Stimulated activated naive B cell treated with anti-CD40 and anti-IgM and Interleukin-4, amounts not matched to agents 10 μg/mL and 1 μg/mL and 100 μg/mL, for 72 hours (primary cell): ENCODE measurements at places on chromosomes 4 and X.

DNA sequence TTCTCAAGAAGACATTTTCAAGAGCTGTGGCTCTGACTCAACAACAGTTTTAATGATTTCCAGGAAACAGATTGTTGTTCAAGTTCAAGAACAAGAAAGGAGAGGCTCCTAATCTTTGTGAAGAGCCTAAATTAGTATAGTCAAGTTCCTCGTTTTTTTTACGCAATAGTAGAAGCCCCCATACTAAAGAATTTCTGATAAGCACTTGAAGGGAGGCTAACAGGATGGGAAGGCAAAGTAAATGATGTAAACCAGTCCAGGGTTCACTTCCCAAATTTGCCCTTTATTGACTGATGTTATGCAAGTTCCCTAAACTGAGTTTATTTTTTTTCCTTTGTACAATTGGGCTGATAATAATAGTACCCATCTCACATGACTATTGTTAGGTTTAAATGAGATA lies 178.2 kb downstream of the RTL9 start:
- H3K36me3 ChIP-seq = no peaks in the 10 kb centered on the region
- no peak overlapping the region for H3K27ac ChIP-seq

GRCh38 chrX:45668686-45669443 lies 468.2 kb upstream of the DIPK2B start:
- H3K36me3 ChIP-seq = no peaks in the 10 kb centered on the region
- H3K27ac ChIP-seq = no peak overlapping the region
- H3K4me3 ChIP-seq = no peak overlapping the region
- no peaks in the 10 kb centered on the region for H3K4me1 ChIP-seq
- no peak for DNase-seq

- H3K4me3 ChIP-seq = peak within 1 kb of the TSS; percentile 86
- H3K27me3 ChIP-seq = no peaks in the 10 kb centered on the region
- peaks cover 12% of the 10 kb centered on the region for H3K4me1 ChIP-seq
- H3K27ac ChIP-seq = peak within 1 kb of the TSS; percentile 97
- H3K36me3 ChIP-seq = no peaks in the 10 kb centered on the region
These were observed at the start of gene PHKA2 for GRCh38 chrX:18983666-18984380. Gene PHKA2 (minus strand): TSS chrX:18984114. CDS start chrX:18983932, 182 bp downstream.

DNA sequence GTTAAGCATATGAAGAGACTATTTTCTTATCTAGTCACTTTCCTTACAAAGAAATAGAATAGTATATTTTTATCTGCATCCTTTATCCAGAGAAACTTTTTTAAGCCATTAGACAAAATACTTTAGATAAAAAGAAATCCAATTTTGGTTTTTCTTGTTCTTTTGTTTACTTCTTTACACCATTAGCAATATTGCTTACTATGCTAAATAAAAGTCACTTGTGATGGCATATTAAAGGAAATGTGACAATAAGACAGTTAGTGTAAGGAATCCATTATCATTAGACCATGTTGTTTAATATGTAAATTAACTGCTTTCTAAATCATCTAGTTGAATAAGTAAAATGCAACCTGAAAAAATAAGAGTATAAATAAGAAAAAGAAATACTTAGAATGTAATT lies 2582.7 kb downstream of the ARAP2 start:
- no peak overlapping the region for H3K27ac ChIP-seq
- no peaks in the 10 kb centered on the region for H3K27me3 ChIP-seq
- H3K4me1 ChIP-seq = no peaks in the 10 kb centered on the region
- no peaks in the 10 kb centered on the region for H3K36me3 ChIP-seq

DNA sequence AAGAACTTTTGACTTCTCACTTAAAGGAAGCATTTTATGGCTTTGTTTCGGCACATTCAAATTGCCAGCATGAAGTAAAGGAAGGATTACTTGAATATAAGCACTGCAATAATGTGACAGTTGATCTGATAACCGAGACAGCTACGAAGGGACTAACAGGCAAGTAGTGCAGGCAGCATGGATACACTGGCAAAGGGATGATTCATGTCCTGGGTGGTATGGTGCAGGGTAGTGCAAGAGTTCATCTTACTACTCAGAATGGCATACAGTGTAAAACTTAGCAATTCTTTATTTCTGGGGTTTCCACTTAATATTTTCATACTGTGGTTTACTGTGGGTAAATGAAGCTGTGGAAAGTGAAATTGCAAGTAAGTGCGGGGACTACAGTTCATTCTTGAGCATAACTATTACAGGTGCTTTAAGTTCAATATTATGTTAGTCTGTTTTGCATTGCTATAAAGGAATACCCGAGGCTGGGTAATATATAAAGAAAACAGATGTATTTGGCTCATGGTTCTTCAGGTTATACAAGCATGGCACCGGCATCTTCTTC lies 611.8 kb downstream of the SPOCK3 start:
- H3K27me3 ChIP-seq = no peaks in the 10 kb centered on the region
- H3K4me3 ChIP-seq = no peak overlapping the region
- H3K36me3 ChIP-seq = no peaks in the 10 kb centered on the region
- no peak overlapping the region for H3K27ac ChIP-seq
- H3K4me1 ChIP-seq = no peaks in the 10 kb centered on the region

DNA sequence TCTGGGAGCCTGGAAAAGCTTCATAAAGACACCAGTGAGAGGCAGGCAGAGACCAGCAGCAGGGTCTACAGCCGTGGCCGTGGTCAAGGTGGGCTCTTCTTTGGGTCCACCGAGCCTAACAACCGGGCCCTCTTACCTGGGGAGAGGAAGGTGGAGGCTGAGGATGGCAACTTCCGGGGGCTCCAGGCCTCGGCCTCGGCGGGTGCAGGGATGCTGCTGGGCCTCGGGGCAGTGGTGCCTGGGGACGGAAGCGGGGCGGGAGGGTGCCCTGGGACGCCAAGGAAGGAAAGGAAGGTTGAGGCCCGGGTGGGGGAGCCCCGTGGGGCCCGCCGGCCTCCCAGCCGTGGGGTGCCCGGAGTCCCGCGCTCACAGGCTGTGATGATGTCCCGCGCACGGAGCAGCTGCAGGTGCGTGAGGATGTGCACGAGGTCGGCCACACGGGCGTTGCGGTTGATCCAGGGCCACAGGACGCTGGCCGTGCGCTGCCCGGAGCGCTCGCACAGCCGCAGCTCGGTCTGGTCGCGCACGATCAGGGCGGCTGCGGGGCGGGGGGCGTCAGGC lies 561 bp downstream of the IRAK1 start:
- H3K36me3 ChIP-seq = peaks cover 26% of the 10 kb centered on the region
- no peaks in the 10 kb centered on the region for H3K27me3 ChIP-seq
- peak overlapping the region; percentile 95 for H3K27ac ChIP-seq
- DNase-seq = no peak
- peaks cover 46% of the 10 kb centered on the region for H3K4me1 ChIP-seq
- peak overlapping the region; percentile 89 for H3K4me3 ChIP-seq

DNA sequence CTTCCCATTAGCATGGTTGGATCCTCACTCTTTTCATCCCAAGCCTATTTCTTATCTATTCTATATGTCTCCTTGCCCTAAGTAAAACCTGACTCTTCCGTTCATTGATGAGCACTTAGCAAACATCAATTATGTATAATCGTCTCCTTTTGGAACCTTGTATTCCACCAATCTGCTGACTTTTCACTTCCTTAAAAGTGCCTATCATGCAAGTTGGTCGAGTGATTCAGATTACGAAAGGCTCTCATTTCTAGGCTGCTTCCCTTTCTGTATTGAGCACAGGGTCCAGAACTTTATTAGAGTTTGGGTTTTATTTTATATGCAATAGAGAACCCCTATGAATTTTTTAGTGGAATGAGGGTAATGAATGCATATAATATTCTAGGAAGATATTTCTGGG lies 27.1 kb upstream of the ALB start:
- no peak for DNase-seq
- H3K36me3 ChIP-seq = no peaks in the 10 kb centered on the region
- no peaks in the 10 kb centered on the region for H3K27me3 ChIP-seq
- no peak overlapping the region for H3K27ac ChIP-seq

DNA sequence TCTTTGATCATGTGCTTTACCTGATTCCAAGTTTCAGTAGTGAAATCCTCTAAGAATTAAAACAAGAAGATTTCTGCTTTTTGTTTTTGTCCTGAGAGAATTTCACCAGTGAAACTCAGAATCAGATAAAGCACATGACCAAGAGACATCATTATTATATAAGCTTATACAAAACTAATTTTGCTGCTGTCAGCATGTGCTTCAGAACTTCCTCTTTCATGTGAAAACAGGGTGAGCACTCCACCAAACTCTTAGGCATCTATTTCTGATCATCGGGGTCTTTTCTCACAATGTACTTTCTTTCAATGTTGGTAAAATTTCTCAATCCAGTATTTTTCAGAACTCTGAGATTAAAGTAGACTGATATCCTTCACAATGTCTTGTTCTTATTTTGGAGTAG lies 152.1 kb downstream of the SLC39A8 start:
- no peaks in the 10 kb centered on the region for H3K4me1 ChIP-seq
- H3K27me3 ChIP-seq = no peaks in the 10 kb centered on the region
- no peak for DNase-seq
- no peak overlapping the region for H3K4me3 ChIP-seq

GRCh38 chr4:181161669-181162068 lies 1081.5 kb upstream of the TENM3 start:
- no peaks in the 10 kb centered on the region for H3K4me1 ChIP-seq
- no peaks in the 10 kb centered on the region for H3K36me3 ChIP-seq
- DNase-seq = no peak
- H3K4me3 ChIP-seq = no peak overlapping the region
- H3K27ac ChIP-seq = no peak overlapping the region
- peaks cover 7% of the 10 kb centered on the region for H3K27me3 ChIP-seq

DNA sequence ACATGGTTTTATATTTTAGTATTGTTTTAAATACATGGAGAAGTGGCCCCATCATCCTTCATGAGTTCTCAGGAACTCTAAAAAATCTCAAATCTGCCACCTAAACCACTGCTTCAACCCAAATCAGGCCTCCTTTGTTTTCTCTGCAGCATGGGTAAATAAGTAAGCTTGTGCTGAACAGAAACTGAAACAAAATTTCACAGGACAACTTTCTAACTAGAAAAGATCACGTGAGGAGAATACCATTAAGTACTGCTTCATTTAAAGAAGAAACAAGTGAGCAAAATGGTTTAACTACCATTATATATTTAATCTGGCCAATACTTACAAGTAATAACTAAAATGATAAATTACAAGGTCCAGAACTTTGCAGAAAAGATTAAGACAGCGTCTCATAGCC lies 2.5 kb downstream of the ARAP2 start:
- H3K4me1 ChIP-seq = peaks cover 69% of the 10 kb centered on the region
- DNase-seq = no peak
- H3K27me3 ChIP-seq = no peaks in the 10 kb centered on the region
- peak overlapping the region; percentile 93 for H3K4me3 ChIP-seq
- peak overlapping the region; percentile 4 for H3K27ac ChIP-seq

GRCh38 chr4:74618659-74619058 lies 173.7 kb downstream of the AREG start:
- H3K27ac ChIP-seq = no peak overlapping the region
- peaks cover 7% of the 10 kb centered on the region for H3K4me1 ChIP-seq
- H3K27me3 ChIP-seq = peaks cover 5% of the 10 kb centered on the region
- no peak overlapping the region for H3K4me3 ChIP-seq
- no peaks in the 10 kb centered on the region for H3K36me3 ChIP-seq
